ENCODE measurements at places on chromosomes 1 and 21.

- DNase-seq = no peak
Measured at GRCh38 chr1:178498896-178499675, 2.3 kb upstream of the CLEC20A start.

GRCh38 chr1:33050221-33051076, 13.8 kb upstream of the AK2 start:
- peak; percentile 91 for DNase-seq

- no peak for DNase-seq
Measured at GRCh38 chr1:176752505-176752904, 289.5 kb downstream of the PAPPA2 start.

GRCh38 chr1:196557797-196558196, 50.4 kb downstream of the KCNT2 start:
- DNase-seq = no peak

GRCh38 chr1:67401443-67401842, 28.8 kb downstream of the SERBP1 start:
- no peak for DNase-seq

DNA sequence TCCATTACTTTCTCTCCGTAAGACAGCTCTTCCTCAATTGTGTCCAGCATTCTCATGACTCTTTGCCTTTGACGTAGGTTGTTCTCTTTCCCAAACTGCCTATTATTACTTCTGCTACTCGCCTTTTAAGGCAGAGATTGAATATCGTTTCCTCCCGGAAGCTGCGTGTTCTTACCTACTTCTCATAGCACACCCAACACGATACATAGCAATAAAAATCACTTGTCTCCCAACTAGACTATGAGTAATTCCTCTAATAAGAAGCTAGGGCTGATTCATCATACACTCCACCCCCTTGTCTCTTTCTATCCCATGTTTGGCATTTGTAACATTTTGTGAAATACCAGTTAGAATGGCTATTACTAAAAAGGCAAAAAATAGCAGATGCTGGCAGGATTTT, 55.8 kb upstream of the SGIP1 start:
- DNase-seq = peak; percentile 93

DNA sequence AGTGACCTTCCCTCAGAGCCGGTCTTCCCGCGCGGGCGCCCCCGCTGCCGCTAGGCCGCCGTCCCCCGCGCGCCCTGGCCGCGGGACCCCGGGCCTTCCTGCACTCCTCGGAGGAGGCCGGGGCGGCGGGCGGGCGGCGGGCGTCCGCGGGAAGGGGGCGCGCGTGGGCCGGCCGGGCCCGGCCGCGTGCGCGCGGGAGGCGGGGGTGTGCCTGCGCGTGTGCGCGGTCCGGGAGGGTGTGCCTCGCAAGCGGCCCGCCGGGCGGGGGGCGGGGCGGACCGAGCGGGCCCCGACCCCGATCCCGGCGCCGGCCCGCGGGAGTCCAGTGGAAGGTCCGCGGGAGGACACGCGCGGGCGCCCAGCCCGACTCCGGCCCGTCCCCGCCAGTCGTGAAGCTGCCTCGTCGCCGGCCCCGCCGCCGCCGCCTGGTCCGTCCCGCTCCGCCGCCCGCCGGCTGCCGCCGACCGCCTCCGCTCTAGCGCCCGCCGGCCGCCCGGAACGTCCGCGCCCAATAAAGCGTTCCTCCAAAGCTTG, 438 bp downstream of the MRPS6 start:
- no peak for DNase-seq

DNA sequence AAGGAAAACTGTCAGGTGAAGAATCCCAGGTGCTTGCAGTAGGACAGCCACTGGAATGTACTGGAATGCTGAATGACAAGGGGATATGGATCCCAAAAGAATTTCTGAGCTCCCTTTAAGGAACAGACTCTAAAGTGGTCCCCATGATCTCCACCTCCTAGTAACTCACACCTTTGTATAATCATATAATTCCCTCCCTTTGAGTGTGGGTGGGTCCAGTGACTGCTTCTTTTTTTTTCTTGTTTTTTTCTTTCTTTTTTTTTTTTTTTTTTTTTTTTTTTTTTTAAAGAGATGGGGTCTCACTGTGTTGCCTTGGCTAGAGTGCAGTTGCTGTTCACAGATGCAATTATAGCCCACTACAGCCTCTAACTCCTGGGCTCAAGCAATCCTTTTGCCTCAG, 28.5 kb upstream of the H3-3A start:
- DNase-seq = no peak

GRCh38 chr1:156511644-156512043, 11.1 kb upstream of the MEF2D start:
- DNase-seq = no peak

DNA sequence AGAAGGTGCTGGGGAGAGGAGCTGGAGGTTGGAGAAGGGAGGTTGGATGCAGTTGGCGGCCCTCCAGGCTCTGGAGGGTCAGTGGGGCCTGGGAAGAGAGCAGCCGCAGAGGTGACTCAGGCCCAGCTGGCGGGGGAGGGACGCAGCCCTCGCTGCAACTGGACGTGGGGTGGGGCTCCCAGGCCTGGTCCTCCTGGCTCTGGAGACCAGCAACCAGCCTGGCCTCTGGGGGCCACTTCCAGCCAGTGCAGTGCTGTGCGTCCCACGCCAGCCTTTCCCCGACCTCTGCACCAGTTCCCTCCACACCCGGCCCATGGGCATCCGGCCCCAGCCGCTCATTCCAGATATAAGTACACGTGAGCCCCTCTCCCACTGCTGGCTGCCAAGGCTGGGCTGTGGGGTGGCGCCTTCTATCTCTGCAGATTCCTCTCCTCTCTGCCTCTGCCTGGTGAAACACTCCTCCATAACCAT, 38.0 kb upstream of the COL18A1 start:
- peak; percentile 79 for DNase-seq

GRCh38 chr21:42456457-42456856, 39.6 kb downstream of the RSPH1 start:
- DNase-seq = no peak

DNA sequence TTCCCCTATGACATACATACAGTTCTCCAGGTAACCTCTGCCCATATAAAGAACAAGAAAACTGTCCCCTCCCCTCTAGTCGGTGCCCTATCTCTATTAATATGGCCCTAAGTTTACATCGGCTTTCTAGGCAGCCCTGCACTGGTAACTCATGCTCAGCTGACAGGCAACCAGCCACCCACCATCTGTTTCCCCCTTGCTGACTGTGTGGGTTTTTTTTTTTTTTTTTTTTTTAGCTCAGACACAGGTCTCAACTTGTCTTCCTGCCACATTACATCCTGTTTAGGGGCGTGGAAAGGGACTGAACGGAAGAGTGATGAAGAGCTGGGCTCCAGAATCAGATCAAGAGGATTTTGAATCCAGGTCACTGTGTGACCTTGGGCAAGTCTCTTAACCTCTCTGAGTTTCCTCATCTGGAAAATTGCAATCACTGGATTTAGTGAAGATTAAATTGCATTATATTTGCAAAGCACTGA, 14.0 kb downstream of the LAPTM5 start:
- no peak for DNase-seq

GRCh38 chr21:45259206-45259840, 28.4 kb downstream of the POFUT2 start:
- DNase-seq = no peak

DNA sequence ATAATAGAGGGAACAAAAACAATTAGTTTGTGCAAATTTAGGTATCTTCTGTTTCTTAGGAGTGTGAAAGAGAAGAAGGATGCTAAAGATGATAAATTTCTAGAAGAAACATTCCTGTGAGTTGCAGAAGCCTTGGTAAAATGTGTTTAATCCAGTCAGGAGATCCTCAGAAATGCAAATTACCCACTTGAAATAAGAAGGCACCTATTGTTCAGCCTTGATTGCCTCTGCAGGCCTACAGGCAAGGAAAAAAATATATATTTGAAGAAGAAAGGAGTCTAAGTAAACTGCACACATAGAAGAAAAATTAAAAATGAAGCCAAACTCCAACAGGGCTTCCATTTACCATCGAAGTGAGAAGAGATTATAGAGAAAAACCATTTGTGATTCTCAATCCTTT, 51.0 kb upstream of the LHX8 start:
- DNase-seq = no peak

GRCh38 chr1:246302711-246303317, 204.3 kb downstream of the SMYD3 start:
- DNase-seq = no peak

- peak; percentile 36 for DNase-seq
Measured at GRCh38 chr1:5991381-5992025, 722 bp downstream of the NPHP4 start.

GRCh38 chr1:82819234-82819633, 1018.5 kb downstream of the ADGRL2 start:
- no peak for DNase-seq

- peak; percentile 16 for DNase-seq
Measured at GRCh38 chr1:156852418-156852874, 6.5 kb downstream of the INSRR start.
